ENCODE measurements at places on chromosomes 16 and 17.

DNA sequence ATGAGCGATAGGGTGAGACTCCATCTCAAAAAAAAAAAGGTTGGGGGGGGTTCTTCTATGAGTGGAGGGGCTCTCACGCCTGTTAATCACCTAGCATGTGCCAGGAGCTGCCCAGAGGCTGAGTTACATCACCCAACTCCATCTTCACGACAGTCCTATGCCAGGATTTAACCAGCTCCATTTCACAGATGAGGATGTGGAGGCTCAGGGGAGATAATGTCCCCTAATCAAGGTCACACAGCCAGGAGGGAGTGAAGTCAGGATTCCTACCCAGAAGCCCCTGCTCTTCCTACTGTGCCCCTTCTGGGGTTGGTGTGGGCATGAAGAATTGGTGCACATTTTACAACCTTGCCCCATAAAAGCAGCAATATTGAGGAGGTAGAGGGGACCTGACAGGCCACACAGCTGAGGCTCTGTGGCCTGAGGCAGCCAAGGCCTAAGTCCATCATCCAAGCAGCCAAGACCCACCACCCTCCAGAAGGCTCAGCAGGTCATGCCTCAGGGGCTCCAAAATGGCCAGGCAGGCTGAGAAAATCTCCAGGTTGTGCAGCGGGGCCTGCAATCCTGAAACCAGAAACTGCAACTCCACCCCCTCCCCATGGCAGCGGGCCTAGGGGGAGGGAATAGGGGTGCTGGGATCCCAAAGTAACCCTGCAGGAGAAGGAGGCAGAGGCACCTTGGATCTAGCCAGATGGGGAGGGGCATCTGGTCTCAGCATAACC, 6.9 kb downstream of the PPY start:
- no peak for DNase-seq

DNA sequence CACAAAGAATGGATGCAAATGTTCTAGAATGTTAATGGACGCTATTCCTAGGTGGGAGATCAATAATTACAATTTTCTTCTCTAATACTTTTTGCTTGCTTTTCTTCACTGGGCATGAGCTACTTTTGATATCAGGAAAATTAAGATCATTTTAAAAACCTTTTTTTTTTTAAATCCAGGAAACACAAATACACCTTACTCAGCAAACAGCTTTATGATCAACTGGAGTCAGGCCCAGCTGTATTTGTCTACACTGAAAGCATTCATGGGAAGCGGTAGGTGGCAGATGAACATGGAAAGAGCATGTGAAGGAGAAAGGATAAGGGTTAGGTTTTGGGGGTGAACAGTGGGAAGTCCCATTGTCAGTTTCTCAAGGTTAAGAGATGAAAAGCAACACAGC, 97.8 kb downstream of the WDR59 start:
- no peak for DNase-seq

- DNase-seq = no peak
Measured at GRCh38 chr16:28293601-28293960, 1.3 kb downstream of the SBK1 start.

GRCh38 chr17:14753383-14753782, 452.5 kb downstream of the HS3ST3B1 start:
- DNase-seq = no peak

DNA sequence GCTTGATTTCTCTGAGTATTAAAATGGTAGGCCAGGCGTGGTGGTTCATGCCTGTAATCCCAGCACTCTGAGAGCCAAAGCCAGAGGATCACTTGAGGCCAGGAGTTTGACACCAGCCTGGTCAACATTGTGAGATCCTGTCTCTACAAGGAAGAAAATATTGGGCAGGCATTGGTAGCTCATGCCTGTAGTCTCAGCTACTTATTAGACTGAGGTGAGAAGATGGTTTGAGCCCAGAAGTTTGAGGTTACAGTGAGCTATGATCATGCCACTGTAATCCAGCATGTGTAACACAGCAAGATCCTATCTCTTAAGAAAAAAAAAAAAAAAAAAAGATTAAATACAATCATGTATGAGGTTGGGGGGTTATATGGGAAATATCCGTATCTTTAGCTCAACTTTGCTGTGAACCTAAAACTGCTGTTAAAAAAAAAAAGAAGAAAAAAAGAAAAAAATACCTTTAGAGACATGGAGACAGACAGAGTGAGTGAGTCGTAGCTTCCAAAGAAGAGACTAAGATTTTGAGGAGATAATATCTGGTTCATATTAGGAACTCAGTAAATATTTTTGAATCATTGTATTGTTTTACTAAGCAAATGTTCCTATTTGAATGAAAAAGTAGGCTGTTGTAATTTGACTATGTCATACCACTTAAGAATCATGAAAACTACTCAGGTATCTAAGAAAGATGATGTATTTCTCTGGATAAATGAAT, 325.7 kb upstream of the TBX2 start:
- no peak for DNase-seq

GRCh38 chr17:58680038-58680369, 11.8 kb downstream of the TEX14 start:
- DNase-seq = no peak

- no peak for DNase-seq
Measured at GRCh38 chr16:68372806-68373205, 62.0 kb downstream of the PRMT7 start.

- DNase-seq = no peak
Measured at GRCh38 chr16:57578521-57579360, 36.3 kb downstream of the ADGRG5 start.

DNA sequence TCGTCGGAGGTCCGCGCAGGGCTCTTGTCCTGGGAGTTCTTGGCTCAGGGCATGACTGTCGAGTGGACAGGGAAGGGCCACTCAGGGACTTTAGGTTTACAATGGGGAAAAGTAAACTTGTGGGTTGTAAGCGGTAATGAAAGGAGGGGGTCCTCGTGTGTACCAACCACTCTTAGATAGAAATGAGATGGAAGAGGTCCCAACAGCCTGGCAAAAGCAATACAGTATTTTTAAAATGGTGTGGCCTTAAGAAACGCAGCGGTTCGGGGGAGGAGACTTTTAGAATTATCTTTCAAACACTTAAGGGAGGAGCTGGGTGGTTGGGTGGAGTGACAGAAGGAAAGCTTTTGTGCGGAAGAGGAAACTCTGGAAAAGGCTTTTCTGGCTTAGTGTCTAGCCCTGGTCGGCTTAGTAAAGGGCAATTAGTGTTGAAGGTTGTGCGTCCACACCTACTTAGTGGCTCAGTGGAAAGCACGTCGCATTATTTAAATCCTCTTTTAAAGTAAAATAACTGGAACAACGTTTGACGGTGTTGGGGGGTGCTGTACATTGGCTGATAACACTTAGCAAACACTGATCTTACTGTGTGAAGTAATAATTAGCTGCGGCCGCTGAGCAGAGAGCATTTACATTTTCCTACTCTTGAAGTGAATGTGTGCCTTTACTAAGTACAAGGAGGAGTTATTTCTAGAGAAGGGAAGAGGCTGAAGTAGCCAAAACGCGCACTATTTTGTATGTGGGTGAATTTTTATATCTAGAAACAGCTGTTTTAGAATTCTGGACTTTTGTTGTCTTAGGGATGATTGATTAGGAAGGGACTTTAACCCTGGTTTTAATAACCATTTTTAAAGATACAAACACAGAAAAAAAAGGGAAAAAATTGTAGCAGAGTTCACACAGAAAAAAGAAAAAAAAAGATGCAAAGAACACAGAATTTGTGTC, 1.0 kb downstream of the WSB1 start:
- DNase-seq = peak; percentile 73

DNA sequence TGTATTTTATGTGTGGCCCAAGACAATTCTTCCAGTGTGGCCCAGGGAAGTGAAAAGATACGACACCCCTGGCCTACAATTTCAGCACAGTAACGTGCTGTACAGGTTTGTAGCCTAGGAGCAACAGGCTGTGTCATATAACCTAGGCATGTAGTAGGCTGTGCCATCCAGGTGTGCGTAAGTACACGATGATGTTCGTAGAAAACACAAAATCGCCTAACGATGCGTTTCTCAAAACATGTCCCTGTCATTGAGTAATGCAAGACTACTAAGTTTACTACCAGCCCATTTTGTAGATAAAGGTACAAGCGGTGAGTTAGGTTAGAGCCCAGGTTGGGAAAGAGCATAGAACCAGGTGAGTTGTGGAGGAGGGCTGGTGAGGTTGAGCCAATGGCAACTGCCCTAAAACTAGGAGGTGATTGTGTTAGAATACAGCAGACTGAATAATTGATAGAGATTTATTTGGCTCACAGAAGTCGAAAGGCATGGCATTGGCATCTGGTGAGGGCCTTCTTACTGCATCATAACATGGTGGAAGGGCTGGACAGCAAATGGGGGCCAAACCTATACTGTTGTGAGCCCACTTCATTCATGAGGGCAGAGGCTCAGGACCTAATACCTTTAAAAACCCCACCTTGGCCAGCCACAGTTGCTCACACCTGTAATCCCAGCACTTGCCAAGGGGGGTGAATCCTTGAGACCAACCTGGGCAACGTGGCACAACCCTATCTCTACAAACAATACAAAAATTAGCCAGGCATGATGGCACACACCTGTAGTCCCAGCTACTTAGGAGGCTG, 4.2 kb downstream of the EIF1 start:
- no peak for DNase-seq

GRCh38 chr17:79182176-79183042, 107.8 kb downstream of the ENGASE start:
- no peak for DNase-seq

GRCh38 chr16:50286681-50287080, 20.3 kb downstream of the ADCY7 start:
- no peak for DNase-seq

DNA sequence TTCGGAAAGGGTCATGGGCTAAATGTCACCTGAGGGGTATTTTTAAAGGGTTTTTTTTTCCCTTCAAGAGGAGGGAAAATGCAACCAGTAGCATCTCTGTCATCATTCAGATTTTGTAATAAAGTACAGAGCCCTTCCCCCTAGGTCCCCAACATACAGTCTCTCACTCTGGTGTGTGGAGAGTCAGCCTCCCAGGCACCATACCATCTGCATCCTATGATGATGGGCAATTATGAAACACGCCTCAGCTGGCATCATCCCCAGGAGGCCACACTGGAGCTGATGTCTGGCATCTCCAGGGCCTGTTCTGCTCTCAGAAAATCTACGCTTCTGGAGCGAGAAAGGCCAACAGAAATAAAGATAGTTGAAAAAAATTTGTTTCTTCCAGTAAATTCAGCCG, 32.0 kb downstream of the TBX4 start:
- no peak for DNase-seq

DNA sequence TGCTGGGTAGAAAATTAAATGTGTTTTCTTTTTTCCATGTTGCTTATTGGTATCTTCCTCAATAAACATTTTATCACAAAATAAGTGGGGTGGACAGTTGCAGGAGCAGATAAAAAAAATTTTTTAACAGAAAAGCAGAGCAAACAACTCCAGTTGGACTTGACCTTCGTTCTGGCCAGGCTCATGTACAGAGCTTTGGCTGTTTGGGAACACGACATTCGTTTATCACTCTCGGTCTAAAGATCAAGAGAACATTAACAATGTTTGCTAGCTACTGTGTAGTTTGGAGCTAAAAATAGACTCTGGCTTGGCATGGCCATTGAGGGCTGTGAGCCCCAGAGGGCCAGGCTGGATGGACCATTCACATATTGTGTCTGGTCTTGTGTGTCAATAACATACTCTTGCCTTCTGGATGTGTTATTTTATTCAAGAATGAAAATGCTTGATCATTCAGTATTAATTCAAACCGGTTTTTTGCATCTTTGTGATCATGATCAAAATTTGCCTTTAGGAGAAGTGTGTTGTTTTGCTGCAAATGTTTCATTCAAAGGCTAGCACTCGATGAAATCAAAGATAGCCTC, 56.6 kb downstream of the TMEM186 start:
- DNase-seq = no peak

- no peak for DNase-seq
Measured at GRCh38 chr16:67470359-67470758, 10.6 kb downstream of the ATP6V0D1 start.

DNA sequence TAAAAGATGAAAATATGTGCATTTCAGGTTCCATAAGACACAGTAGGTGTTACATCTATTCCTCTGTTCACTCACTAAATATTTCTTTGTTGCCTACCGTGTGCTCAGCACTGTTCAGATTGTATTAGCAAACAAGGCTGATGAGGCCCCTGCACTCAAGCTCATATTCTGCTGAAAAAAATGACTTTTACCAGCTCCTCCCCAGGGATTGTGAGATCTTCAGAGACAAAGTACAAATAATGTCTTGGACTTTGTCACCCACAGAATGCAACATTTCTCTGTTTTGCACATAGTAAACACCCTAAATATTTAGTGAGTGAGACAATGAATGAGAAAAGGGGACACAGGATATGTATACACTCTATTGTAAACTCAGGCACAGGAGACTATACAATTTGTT, 21.9 kb upstream of the MYOCD start:
- no peak for DNase-seq

GRCh38 chr17:66747578-66748275, 87.2 kb upstream of the CACNG5 start:
- DNase-seq = no peak

- DNase-seq = no peak
Measured at GRCh38 chr16:84502581-84502980, 1.9 kb downstream of the MEAK7 start.

- no peak for DNase-seq
Measured at GRCh38 chr16:30797670-30798309, 10.8 kb upstream of the ZNF629 start.

DNA sequence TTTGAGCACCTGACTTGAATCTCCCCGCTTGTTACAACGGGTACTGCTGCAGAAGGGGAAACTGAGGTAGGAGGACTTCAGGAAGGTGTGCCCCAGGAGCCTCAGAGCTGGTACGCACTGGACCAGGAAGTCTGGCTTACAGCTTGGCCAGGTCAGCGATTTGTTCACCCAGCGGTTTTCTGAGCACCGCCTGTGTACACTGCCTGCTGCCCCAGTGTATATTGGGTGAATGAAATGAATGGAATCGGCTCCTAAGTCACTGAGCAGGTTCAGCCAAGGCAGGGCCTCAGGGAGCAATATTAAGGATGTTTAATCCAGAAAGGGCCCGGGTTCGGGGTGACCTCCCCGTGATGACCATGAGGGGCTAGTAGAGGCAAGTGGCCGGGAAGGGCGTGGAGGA, 164.0 kb upstream of the CIBAR2 start:
- no peak for DNase-seq

- DNase-seq = no peak
Measured at GRCh38 chr17:82879241-82879640, 39.4 kb upstream of the ZNF750 start.

- DNase-seq = peak; percentile 64
Measured at GRCh38 chr16:30621765-30622164, 11.6 kb upstream of the ZNF689 start.

GRCh38 chr17:63150490-63150889, 184.5 kb downstream of the TANC2 start:
- DNase-seq = no peak

GRCh38 chr17:82582213-82582612, 62.7 kb downstream of the FOXK2 start:
- no peak for DNase-seq
